NCI-H1417 treated with DMSO at 0.1 percent for 48 hours (cell line): ENCODE measurements at places on chromosomes 7 and 10.

- DNase-seq = no peak
Observed at GRCh38 chr7:37286454-37286832, 162.2 kb downstream of the ELMO1 start.

DNA sequence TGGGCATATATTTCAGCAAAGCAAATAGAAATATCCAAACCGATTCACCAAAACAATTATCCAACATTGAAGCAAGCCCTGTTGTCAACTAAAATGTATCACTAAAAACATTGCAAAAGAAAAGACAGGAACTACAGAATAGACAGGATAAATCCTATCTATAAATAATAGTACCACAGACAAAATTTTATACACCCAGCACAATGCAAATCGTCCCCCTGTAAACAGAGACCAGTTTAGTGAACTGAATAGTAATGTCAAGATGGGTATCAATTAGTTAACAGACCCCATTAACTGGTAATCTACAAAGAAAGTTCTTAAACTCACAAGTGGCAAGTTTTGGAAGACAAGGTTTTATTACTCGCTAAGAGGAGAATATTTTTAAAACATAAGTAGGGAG, 4.0 kb downstream of the ZC3HAV1 start:
- DNase-seq = no peak

DNA sequence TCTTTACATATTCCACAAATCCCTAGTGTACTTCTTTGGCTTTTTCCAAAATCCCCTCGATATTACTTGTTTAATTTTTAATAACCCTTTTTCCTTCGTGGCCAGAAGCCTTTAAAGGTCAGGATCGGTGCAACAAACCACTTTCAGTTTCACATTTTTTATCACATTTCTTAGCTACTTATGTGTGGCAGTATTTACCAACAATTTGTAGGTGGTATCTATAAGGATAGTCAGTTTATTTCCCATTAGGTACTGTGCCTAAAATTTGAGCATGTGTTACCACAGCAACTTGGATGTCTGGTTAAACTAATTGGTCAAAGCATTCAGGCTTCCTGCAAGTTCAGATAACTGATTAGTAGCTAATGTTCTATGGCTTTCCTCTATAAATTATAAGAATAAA, 104.9 kb downstream of the CDK14 start:
- no peak for DNase-seq

DNA sequence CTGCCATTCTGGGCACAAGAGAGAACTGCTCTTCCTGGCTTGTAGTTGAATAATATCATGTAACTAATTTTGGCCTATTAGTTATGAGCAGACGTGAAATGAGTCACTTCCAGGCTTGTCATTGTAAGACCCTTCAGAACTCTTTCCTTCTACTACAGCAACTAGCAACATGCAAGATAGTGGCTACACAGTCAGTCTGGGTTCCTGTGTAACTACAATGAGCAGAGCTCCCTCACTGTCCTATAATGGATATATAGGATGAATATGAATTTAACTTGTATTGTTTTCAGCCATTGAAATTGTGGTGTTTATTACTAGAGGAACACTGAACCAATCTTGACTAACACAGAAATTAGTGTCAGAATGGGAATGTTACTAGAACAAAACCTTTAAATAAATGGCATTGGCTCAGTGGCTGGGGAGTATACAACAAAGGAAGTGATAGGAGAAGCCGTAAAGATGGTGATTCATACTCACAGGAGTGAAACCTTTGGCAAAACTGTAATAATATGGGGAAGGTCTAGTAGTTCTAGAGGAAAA, 2.9 kb upstream of the MTPN start:
- DNase-seq = no peak

- no peak for DNase-seq
Observed at GRCh38 chr10:114499116-114499515, 94.8 kb upstream of the AFAP1L2 start.

GRCh38 chr7:158029509-158029908, 558.1 kb downstream of the PTPRN2 start:
- DNase-seq = peak; percentile 32

- DNase-seq = no peak
Observed at GRCh38 chr10:77692782-77693181, 55.2 kb upstream of the KCNMA1 start.

DNA sequence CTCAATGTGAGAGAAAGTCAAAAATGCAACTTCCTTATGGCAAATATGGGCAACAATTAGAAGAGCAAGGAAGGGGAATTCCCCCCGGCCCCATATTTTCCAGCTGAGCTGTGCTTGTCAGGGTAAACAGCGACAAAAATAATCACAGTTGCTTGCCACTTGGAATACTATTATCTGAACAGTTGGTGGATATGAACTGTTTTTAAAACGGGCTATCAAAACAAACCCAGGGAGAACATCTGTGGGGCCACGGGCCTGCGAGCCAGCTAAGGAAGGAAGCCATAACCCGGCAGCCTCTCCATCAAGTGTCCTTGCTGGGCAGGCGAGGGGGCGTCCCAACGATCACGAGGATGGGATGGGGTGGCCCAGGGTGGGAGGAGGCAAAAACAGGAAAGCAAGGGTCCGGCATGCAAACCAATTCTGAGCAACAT, 228.4 kb downstream of the ARHGAP12 start:
- no peak for DNase-seq

DNA sequence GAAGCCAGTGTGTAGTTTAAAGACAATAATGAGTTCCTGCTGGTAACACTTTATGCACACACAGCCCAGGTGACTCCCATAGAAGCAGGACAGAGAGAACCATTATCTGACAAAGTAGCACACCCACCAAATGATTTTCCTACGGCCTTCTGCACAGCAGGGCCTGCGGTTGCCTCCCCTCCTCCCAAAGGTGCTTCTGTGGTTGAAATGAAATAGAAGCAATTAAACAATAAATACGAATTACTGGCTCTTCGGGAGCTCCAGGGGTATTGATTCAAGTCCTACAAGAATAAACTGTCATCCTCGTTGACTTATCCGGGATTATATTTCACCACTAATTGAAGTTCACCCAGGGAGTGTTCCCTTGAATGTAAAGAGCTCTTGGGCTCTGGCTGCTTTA, 172.1 kb downstream of the ACTR3B start:
- peak; percentile 68 for DNase-seq
